ENCODE measurements at places on chromosomes 7 and 10.

DNA sequence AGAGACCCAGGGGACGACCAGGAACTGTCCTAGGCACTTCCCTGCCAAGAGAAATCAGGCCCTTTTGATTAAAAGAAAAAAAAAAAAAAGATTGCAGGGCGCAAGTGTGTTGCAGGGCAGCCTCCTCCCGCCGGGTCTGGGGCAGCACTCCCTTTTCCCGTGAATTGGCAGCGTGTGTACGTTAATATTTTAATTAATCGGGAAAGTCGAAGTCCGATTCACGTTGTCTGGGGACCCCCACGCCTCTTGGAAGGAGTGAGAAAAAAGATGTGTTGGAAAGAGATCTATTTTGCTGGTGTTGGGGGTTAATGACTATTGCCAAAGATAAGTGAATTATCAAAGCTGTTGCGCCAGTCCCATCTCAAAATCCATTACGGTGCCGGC is 1.3 kb upstream of the EBF3 start:
- DNase-seq: no peak

DNA sequence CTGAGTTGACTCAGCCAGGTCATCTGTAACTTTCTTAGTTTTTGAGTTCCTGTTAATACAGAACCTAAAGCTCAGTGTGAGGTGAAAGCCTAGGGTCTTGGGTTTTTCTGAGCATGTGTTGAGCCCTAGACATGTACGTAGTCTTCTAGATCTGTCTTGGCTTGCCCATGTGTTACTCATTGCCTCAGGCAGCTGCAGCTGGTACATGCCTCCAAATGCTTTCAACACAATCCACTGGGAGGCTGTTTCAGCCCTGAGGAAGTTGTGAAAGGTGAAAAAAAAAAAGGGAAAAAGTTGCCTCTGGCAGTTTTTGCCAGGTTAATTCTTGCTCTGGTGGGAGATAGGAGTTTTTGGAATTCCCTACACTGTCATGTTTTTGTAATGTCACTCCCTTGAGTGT is 134.6 kb downstream of the RNF216 start:
- DNase-seq: no peak

GRCh38 chr7:100559127-100559526 is 14.6 kb downstream of the SAP25 start:
- no peak for DNase-seq

DNA sequence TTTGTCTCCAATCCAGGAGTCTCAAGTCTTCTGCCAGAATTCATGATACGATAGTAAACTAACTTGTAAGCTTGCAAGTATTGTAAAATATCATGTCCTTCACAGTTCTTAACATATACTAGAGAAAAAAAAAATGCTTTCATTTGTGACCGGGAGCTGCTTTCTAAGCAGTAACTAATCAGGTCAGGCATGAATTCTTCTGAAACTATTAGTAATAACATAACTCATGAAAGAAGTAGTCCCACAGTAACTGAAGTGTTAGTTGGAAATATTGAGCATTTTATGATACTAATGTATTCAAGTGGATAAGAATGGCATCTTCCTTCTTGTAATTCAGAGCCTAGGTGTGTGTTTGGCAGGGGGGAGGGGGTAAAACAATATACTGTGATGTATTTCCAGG is 665.6 kb downstream of the DNAJB9 start:
- no peak for DNase-seq

GRCh38 chr7:106372595-106373318 is 88.0 kb upstream of the NAMPT start:
- DNase-seq: no peak

GRCh38 chr10:82856957-82857613 is 982.1 kb downstream of the NRG3 start:
- DNase-seq: no peak

DNA sequence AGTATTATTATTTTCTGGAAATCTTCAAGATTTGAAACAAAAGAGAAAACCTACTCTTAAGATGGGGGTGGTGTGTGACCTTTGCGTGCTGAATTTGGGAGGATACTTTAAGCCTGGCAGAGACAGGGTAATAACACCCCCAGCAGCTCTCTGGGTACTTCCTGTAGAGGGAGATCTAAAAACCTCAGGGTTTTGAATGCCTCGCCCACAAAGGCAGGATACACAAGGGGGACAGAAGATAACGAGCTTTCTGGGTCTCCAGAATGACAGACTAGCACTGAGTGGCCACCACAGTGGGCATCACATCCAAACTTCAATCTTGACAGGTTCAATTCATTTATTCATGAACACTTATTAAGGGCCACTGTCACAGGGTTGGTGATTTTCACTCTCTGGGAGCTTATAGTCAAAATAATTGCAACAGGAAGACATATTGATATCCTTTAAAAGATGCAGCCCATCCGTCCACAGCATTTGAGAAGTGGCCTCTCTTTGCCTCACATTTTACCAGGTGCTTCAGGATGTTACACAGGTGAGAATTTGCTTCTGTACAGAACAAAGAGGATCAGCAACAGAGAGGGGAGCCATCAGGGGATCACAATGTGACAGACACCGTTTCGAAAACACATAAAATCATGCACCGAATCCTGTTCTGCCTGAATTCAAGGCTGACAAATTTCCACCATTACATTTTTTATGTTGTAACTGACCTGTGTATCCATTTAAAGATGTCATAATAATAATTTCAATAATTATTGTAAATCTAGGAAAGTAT is 14.3 kb downstream of the CPA1 start:
- DNase-seq: no peak

GRCh38 chr7:137146012-137146455 is 197.5 kb downstream of the PTN start:
- no peak for DNase-seq

DNA sequence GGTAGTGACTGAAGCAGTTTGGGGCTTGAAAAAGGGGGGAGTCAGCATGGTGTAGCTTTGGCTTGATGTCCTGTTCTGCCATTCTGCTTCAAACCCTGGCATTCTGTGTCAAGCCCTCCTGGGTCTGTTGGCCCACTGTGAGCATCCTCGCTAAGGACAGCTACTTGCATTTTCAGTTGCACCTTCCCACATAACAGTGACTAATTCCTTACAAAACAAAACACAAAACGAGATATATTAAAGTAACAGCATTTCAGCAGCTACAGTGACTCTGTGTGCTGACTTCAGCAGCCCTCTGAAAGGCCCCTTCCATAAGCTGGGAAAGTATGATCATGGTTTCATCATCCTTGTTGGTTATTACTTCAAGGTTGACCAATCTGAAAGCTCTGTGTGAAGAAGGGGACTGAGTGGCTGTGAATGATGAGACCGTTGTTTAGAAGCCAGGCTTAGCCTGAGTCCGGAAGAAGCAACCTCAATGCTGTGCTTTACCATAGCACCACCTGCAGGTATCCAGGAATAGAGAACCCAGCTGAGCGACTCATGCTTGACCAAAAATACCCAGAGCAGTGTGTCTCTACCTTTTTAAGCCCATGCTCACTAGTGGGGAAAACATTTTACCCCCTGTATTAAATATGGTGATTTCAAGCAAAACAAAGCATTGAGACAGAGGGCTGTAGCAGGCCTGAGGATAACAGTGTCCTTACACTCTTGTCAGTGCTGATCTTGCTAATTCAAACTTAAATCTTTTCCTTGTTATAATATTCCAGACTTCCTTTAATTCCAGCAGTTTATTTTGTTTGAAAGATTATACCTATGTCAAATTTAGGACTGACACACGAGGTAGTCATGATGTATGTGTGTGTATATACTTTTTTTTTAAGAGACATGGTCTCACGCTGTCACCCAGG is 42.6 kb upstream of the CC2D2B start:
- no peak for DNase-seq

DNA sequence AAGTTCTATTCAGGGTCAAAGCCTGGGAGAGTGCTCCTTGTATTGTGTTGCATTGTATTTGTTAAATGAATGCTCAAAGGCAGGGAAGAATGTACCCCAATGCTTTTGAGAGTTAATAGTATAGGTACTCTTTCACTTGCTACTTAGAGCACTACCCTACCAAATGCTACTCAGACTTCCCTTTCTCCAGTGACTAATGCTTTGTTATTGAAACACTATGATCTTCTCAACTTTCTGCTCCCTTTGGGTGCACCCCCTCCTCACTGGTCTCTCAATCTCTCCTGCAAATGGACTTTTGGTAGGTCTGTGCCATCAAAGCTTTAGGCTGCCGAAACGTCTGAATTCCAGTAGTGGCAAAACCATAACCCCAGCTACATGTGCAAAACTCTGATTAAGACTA is 177.7 kb upstream of the AHR start:
- no peak for DNase-seq

DNA sequence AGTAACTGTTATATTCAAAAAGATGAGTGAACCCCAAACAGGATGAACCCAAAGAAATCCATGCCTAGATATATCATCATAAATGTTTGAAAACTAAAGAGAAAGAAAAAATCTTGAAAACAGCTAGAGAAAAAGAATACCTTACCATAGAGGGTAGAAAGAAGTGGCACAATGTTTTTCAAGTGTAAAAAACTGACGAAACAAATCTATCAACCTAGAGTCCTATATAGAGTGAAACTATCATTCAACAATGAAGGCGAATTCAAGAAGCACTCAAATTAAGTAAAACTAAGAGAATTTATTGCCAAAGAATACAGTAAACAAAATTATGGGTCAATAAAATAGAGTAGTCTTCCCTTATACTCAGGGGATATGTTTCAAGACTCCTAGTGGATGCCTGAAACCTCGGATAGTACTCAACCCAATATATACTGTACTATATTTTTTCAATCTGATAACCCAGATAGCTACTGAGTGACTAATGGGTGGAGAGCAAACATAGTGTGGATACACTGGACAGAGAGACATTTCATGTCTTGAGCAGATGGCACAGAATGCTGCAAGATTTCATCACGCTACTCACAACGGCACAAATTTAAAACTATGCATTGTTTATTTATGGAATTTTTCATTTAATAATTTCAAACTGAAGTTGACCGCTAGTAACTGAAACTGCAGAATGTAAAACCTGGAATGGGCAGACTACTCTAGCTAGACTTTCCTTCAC is 52.6 kb upstream of the TMEM106B start:
- no peak for DNase-seq
